HEK293T (cell line): ENCODE measurements at places on chromosomes 3 and 15.

DNA sequence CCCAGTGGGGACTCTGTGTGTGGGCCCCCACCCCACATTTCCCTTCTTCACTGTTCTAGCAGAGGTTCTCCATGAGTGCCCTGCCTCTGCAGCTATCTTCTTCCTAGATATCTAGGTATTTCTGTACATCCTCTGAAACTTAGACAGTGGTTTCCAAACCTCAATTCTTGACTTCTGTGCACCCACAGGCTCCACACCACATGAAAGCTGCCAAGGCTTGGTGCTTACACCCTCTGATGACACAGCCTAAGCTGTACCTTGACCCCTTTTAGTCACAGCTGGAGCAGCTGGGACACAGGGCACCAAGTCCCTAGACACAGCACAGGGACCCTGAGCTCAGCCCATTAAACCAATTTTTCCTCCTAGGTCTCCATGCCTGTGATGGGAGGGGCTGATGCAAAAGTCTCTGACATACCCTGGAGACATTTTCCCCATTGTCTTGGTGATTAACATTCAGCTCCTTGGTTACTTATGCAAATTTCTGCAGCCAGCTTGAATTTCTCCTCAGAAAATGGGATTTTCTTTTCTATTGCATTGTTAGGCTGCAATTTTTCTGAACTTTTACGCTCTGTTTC is 304.5 kb downstream of the OTOL1 start:
- DNase-seq: no peak

- no peak for DNase-seq
These were observed 223.5 kb upstream of the TTC14 start for GRCh38 chr3:180378496-180378895.

GRCh38 chr3:5045961-5046360 is 66.7 kb downstream of the BHLHE40 start:
- DNase-seq: no peak

- no peak for DNase-seq
These were observed 62.3 kb downstream of the PPARG start for GRCh38 chr3:12351145-12351544.

- DNase-seq: no peak
These were observed 305.0 kb downstream of the SHQ1 start for GRCh38 chr3:72543246-72543645.

GRCh38 chr3:28067014-28067413 is 174.4 kb upstream of the CMC1 start:
- DNase-seq: no peak
